Inflammatory macrophage (primary cell): ENCODE measurements at places on chromosomes 11 and 22.

GRCh38 chr11:61736310-61736709, 16.1 kb upstream of the MYRF start:
- DNase-seq = no peak

DNA sequence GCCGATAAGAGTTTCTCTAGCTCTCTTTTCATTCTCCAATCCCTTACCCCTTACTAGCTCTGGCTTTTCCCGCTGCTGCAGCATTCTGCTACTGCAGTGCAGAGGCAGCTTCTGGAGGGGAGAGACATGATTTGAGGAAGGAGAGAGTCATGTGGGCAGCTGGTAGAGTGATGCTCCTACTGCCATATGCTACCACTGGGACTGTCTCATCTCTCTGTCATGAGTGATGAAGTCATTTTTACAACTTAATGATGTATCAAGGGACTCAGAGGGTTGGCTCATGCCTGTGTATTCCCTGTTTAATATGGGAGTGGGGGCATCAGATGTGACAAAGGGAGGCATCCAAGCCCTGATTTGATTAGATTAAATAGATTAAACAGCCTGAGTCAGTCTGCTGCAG, 11.3 kb downstream of the SLC17A6 start:
- no peak for DNase-seq

GRCh38 chr11:87224486-87224885, 186.8 kb downstream of the TMEM135 start:
- DNase-seq = no peak

- no peak for DNase-seq
Measured at GRCh38 chr22:31618057-31618456, 44.0 kb downstream of the PISD start.

- no peak for DNase-seq
Measured at GRCh38 chr11:119638851-119639250, 90.1 kb downstream of the NECTIN1 start.

DNA sequence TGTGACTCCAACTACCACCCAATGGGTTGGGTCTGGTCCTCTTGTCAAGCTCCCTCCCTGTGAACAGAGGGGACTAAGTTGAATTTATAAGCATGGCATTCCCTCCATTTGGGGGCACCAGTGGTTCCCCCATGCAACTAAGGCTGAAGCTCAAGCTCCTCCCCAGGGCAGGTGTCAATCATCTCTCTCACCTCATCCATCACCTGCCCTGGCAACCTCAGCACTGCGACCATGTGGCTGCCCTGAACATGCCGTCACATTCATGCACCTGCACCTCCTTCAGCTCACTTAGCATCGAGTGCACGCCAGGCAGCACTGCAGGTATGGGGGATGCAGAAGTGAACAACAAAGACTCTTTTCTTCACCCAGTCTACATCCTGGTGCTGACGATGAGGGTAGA, 799.3 kb downstream of the TBC1D22A start:
- DNase-seq = no peak

GRCh38 chr11:122220321-122220720, 104.3 kb upstream of the BLID start:
- no peak for DNase-seq

- no peak for DNase-seq
Measured at GRCh38 chr11:33866936-33867335, 24.9 kb downstream of the LMO2 start.
